NCI-H2081 (cell line): ENCODE measurements at places on chromosomes 6 and 20.
A peak's percentile ranks its signal among the peaks of the same experiment; 100 is the strongest.

DNA sequence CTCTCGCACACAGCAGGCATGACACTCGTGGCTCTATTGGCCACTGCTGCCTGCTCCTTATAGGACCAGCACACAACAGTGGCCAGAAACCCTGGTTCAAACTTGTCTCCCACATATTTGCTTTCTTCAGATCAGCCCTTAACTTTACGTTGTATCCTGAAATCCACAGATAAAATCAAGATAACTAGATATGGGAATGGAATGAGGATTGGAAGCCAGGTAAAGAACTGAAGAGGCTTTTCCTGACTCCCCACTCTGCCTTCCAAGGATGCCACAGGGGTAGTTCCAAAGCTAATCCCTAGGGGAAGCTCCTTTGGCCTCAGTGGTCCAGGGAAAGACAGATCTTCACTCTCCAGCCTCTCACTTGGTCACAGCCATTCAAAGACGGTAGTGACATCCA, 86.5 kb downstream of the INSM1 start:
- DNase-seq, result no peak

- peak; percentile 86 for DNase-seq
Observed at GRCh38 chr6:27479319-27480182, 6.6 kb upstream of the ZNF184 start.

DNA sequence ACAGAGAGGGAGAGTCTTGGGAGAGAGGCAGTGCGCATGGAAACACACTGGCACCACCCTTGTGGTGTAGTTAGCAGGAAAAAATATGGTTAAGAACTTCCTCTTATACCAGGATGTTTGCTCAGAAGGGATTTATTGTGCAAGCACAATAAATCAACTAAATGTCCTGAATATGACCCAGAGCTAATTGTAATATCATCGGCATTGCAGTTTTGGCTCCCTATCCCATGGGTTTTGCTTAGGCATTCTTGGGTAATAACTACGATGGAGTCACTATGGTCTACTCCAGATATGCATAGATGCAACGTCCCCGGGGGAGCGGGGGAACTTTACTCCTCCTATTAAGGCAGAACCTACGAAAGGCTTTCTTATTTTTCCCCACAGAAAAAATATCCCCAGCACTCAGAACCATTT, 751.6 kb downstream of the EYS start:
- DNase-seq, result no peak

DNA sequence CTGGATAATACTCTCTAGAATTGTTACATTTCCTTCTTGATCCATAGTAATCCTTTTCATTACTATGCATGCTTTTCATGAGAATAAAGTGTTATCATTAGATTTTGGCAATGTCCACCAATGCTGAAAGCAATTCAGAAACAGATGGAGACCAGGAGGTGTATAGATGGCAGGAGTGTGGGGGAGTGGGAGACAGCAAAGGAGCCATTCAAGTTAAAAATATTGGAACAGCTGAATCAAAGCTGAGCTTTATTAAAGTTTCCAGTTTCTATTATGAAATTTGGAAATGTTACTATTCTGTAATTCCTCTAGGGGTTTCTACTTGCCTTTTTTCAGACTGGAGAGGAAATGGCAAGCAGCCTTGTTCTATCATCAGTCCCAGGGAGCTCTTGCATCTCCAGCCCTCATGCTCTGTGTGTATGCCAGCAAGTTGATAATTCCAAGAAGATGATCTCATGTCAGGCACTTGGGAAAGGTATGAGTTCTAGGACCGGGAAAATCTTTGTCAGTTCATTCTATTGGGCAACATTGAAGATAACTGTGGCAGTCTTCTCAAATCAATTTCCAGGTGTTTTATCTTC, 228.0 kb downstream of the CD109 start:
- DNase-seq, result no peak

DNA sequence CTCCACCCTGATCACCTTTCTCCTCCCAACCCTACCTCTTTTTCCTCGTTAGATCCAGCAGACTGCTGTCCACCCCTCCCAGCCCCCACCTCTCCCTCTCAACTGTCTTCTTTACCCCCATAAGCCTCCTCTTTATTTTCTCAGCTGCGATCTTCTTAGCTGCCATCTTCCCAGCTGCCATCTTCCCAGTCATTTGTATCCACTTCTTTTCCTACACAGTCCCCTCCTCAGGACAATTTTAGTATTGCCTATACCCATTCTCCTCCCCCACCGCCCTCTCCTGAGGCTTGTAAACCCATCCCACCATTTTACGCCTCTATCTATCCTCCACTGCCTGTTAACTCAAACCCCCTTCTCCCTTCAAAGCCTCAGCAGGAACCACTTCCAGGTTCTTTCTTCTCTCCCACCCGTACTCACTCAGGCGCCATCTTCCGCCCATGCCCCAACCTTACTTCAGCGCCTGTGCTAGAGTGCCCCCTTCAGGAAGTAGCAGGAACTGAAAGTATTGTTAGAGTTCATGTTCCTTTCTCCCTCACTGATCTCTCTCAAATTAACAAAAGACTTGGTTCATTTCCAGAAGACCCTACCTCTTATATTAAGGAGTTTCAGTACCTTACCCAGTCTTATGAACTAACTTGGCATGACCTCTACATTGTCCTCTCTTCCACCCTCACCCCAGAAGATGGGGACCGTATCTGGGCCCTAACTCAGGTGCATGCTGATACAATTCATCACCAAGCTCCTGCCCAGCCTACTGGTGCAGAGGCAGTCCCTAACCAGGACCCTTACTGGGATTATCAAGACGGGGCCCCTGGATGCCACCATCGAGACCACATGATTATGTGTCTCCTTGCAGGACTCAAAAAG, 236.0 kb downstream of the ADGRG6 start:
- no peak for DNase-seq

GRCh38 chr6:38064431-38064830, 244.9 kb downstream of the ZFAND3 start:
- no peak for DNase-seq

DNA sequence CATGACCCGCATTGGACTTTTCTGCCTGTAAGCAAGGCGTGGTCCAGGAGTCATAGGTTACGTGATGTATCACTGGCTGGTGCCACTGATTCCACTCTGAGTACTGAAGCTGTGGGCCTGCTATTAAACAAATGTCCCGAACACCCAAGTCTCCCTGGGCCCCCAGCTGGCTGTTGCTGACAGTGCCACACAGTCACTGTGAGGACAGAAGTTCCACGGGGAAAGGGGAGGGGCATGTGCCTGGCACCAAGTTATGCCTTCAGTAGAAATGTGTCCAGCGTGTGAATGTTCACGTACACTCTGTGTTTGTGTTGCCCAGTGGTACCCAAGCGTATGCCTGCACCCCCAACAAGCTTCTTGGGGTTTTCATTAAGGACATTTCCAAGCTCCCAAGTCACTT, 171.4 kb upstream of the QKI start:
- no peak for DNase-seq

- no peak for DNase-seq
Observed at GRCh38 chr20:14855171-14855570, 517.8 kb upstream of the FLRT3 start.

DNA sequence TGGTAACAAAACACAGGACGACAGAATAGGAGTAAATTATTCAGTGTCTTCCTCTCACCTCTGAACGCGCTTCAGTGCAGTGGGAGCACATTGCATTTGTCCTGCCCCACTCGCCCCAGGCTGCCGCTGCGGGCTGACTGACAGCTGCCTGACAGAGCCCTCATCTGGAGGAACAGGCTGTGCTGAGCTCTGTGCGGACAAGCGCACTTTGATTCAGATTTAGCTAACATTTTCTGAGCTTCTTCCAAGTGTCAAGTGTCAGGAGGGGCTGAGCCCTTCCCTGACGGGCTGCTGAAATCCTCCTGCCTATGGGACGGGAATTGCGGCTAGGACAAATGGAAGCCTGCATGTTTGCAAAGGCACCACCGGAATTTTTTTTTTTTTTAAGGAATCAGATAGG, 383.0 kb upstream of the CDH4 start:
- DNase-seq, result no peak

DNA sequence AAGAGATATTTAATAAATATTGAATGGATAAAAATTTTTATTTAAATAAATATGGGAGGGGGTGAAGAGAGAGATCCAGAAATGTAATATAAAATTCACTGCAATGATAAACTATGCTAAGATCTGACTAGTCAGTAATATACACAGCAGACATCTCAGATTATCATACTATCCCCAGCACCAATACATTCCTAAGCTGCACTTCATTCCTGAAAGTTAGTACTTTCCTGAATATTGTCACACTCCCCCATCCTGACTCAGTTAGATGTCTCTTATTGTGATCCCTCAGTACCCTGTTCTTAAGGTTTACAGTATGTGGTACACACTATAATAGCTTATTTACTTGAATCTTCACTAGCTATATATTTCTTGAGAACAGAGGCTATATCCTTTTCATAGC, 88.3 kb upstream of the KCNQ5 start:
- no peak for DNase-seq

GRCh38 chr6:56363796-56364430, 116.5 kb upstream of the COL21A1 start:
- no peak for DNase-seq

GRCh38 chr6:126069449-126069848, 83.1 kb downstream of the TRMT11 start:
- no peak for DNase-seq

GRCh38 chr20:3070725-3071124, 695 bp upstream of the OXT start:
- DNase-seq, result no peak

- DNase-seq, result no peak
Observed at GRCh38 chr6:2565499-2565898, 185.2 kb downstream of the MYLK4 start.

DNA sequence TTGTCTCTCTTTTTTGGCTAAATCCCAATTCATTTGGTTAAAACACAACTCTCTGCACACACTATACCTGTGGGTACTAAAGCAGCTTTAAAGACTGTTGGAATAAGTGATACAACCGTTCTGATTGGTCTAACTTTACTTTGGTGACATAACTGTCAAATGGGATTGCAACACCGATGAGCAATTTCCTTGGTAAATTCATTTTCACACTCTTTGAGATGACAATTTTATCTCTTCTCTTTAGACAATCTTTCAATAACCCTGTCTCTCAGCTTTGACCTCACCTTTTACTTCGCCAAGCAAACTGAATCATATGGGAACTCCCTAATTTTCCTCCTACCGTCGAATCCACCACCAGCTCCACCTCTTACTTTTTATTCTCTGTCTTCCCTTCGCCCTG, 60.8 kb downstream of the ECT2L start:
- DNase-seq, result no peak

GRCh38 chr20:63821811-63822210, 9.3 kb downstream of the ZBTB46 start:
- DNase-seq, result no peak

GRCh38 chr6:116497113-116497676, 14.2 kb upstream of the CALHM5 start:
- no peak for DNase-seq

GRCh38 chr6:157981395-157982101, at the start of gene SYNJ2:
TSS of gene SYNJ2 (plus strand) at chr6:157981863. CDS start at chr6:157981962, 99 bp downstream.
- DNase-seq, result peak; percentile 59

DNA sequence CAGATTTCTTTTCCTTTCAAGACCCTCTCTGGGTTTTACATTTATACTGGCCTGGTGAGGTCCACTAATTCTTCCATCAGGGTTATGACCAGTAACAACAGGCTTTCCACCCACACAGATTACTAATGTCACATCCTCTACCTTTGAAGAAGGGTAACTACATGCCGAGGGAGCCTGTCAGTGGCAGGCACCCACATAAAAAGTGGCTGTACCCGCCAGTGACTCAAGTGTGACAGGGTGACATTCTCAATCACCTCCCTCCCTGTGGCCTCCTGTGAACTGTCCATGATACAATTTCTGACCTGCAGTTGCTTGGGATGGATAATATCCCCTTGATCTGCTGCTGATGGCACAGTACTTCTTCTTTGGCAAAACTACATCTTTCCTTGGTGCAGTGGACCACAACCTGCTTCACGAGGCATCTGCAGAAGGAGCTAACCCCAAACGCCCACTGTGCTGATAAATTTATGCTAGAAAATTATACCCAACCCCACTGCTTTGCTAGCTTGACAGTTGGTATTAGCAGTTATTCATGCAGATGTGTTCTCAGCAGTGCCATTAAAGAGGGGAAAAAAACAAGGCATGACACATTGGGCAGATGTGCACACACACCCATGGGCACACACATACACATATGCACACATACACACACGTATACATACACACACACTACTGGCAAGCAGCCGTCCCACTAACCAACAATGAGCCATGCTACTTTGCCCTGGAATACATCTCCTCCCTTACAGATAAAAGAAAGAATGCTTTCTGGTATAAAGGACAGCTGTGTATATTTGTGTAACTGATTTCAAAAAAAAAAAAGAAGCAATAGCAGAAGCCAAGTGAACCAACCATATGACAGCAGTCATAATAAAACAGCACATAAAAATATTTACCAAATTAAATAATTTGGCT, 20.8 kb downstream of the GFOD1 start:
- DNase-seq, result no peak

- no peak for DNase-seq
Observed at GRCh38 chr6:70415247-70415646, 1.9 kb downstream of the FAM135A start.

DNA sequence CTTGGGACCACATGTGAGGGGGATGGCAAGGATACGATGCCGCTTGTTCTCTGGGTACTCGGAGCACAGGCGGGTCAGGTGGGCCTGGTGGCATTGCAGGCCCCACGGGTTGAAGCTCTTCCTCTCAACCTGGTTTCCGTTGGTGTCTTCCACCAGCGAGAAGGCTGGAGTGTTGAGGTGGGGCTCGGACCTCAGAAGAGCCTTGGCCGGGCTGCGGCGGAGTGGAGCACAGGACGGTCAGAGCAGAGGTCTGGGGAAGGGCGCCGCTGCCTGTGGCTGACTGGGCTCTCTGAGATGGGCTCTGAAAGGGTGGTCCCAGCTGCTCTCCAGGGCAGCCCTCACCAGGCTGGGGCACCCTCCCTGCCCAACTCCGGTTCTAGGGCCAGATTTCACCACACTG, 15.2 kb upstream of the UQCC2 start:
- no peak for DNase-seq

- no peak for DNase-seq
Observed at GRCh38 chr6:56741472-56741871, 98.8 kb upstream of the DST start.
